Neural crest cell (in vitro differentiated cells): ENCODE measurements at places on chromosomes 5 and 9.

- no peak for DNase-seq
These were observed 7.5 kb downstream of the CDK5RAP2 start for GRCh38 chr9:120572472-120572871.

- no peak for DNase-seq
These were observed 1.6 kb upstream of the PAPPA start for GRCh38 chr9:116151966-116152381.

DNA sequence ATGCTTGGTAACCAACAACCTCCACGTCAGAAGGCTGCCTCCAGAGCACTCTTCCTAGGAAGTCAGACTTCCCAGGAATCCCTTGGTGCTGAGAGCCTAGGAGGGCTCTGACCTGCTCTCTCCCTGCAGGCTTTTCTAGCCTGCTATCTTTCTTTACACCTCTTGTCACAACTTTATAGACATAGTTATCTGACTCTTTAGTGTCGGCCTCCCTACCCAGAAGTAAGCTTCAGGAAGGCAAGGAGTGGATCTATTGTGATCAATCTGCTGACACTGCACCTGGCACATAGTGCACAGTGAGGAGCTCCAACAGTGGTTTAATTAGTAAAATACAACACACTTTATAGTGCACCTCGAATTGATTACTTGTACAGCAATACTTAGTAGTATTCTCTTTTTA, 2.3 kb downstream of the AFAP1L1 start:
- DNase-seq: no peak

- no peak for DNase-seq
These were observed 46.2 kb upstream of the UBAC1 start for GRCh38 chr9:136007276-136007933.

- no peak for DNase-seq
These were observed 68.2 kb upstream of the TNFAIP8 start for GRCh38 chr5:119287547-119288111.

DNA sequence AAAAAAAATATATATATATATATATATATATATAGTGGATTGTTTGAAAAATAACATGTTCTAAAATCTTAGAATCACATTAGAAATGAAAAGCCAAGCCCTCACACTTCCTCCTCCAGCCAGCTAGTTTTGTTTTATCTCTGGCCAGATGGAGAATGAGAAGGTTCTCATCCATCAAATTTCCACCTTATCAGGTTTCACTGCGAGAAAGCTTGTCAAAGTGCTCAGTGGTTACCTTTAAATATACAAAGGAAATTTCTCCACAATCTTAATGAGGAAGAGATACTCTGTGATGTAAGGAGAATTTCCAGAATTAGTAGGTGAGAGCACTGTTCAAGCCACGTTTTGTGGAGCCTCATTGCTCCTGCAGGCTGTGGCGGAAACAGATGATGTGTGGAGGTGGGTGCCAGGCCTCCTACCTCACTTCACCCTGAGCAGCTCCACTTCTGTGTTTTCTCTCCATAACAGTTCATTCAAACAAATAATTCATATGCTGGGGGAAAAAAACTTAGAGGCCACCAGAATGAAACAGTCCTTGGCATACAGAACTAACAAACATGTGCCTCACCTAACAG, 71.9 kb downstream of the CDK5RAP2 start:
- no peak for DNase-seq

GRCh38 chr5:132064738-132065331, 4.4 kb downstream of the IL3 start:
- DNase-seq: peak; percentile 90

GRCh38 chr9:137982200-137982599, 104.6 kb downstream of the CACNA1B start:
- no peak for DNase-seq

GRCh38 chr5:107812570-107813141, 141.9 kb upstream of the EFNA5 start:
- DNase-seq: no peak

DNA sequence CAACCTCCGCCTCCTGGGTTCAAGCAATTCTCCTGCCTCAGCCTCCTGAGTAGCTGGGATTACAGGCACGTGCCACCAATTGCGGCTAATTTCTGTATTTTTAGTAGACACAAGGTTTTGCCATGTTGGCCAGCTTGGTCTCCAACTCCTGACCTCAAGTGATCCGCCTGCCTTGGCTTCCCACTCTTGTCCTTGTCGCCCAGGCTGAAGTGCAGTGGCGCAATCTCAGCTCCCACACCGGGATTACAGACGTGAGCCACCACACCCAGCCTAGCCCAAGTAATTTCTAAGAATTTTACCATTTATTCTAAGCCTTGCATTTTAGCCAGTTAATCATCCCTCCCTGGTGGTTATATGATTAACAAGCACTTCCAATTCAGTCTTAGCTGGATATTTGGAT, 11.0 kb downstream of the NAIP start:
- DNase-seq: no peak
